ACHN (cell line): ENCODE measurements at places on chromosomes 5 and 9.

DNA sequence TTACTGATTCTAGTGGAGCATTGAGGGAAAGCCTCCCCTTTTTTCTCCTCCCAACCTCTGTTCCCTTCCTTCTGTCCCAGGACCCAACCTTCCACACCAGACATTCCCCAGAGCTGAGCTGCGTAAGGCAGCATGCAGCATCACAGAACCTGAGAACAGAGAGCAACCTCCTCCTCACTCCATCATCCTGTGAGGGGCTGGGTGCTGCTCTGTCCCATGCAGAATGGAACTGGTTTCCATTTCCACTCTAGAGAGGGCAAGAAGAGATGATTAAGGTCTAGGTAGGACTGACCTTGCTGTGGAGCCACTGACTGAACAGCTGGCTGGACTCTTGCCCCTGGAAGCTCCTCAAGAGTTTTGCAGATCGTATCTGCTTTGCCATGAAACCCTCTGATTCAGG lies 30.1 kb upstream of the IL7R start:
- no peak for DNase-seq

DNA sequence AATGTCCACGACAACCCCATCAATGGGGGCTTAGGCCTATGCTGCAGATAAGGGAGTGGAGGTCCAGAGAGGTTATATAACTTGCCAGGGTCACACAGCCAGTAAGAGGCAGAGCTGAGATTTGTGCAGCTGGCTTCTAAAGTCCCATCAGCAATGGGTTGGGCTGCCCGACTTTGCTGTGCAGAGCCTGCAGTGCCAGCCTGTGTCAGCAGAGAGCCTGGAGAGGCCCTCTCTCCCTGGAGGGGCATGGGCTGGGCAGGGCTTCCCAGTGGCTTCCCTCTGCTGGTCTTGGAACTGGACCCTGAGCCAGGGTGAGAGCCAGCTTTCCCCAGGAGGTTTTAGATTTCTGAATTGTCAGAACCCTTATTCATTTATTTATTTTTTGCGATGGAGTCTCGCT lies 77.2 kb upstream of the RAPGEF1 start:
- DNase-seq: no peak

DNA sequence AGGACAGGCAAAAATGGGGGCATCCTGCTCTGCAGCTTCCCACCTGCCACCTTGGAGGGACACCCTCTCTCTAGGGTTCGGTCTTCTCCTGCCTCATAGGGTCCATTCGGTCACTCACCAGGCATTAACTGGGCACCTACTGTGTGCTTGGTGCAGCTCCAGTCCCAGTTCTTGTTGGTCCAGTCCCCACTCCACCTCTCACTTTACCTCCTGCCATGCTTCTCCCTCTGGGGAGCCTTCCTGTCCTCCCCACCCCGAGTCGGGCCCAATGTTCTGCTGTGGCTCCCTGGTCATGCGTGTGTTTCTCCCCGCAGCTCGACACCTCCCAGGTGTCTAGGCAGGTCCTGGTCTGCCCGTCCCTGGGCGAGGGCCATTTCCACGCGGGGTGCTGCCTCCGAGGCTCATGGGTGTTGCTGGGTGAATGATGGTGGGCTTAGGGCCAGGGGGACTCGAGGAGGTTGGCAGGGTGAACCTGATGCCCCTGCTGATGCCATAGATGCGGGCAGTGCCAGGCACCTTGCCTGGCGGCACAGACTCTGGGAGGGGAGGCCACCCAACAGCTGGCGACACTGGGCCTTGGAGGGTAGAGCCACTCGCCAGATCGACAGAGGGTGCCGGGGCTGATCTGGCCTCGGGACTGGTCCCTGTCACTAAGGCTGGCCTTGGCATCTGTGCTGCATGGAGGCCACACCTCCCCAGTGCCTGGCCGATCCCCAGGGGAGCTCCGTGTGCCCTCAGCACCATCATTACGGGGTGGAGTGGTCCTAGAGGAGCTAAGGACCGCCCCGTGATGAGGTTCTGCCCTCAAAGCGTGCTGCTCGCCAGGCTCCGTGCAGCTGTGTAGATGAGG lies 66.0 kb upstream of the RNU6ATAC start:
- no peak for DNase-seq

DNA sequence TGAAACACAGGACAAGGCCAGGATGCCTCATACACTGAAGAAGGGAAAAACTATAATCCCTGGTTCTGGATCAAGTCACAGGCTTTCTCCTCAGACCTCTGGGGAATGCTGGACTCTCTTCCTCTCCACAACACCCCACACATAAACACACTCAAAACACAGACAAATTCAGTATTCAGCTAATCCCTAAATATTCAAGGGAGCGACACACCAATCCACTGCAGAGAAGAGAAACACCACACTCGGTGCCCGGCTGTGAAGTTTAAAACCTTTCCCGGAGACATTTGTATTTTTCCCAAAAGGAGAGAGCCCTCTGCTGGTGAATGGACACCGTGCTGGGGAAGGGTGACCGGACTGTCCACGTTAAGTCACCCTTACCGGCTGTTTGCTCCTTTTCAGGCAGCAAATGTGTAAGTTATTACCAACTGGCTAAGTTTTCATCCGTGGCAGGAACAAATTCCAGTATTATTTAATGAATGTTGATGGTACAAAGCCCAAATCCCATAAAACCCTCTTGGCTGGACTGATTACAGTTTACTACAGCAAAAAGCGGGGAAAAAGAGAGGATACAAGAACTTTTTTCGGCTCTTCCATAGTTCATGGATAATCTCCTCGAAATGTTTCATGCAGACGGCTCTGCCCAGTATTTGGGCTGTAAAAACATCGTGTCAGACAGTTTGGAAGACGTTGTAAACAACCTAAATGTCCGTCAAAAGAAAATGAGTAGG lies 130.9 kb upstream of the SLC30A5 start:
- peak; percentile 47 for DNase-seq

GRCh38 chr9:70073756-70074155 lies 30.1 kb downstream of the MAMDC2 start:
- no peak for DNase-seq

DNA sequence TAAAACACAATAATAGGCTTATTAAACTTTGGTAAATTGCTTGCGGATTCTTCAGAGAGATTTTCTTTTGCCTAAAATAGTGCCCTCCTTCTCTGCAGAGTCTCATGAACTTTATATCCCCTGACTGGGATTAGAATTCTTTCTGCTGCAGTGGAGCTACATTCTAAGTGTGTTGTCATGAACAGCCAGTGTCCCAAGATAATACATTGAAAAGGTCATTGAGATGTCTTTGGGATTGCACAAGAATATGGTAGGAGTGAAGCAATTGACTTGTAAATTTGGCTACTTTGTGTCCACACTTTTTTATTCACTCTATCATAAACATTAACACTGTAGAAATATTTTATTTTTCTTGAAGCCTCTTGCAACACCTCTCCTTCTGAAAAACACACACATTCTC lies 604.5 kb downstream of the GABRG2 start:
- no peak for DNase-seq

- no peak for DNase-seq
These were observed 95.8 kb downstream of the CNTLN start for GRCh38 chr9:17230646-17231045.

- DNase-seq: no peak
These were observed 160.2 kb downstream of the SSBP2 start for GRCh38 chr5:81590498-81591384.

- peak; percentile 19 for DNase-seq
These were observed 233.2 kb downstream of the FBXL17 start for GRCh38 chr5:108148715-108149139.

DNA sequence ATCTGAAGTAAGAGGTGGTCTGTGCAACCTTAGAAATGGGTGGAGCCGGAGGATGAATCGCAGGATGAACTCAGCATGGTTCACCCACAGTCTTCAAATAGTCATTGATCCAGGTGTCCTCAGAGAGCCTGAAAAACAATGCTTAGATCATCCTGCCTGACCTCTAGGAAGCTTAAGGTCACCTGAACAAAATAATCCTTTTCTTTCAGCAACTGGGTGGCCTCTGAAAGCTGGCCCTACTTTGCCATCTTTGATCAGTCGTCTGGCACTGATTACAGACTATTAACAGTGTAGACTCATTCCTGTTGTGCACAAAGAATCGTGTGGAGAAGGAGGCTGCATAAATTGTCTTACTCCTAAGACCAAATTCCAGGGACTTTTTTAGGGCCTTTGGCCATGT lies 50.7 kb downstream of the PIP5K1B start:
- no peak for DNase-seq

GRCh38 chr5:7678030-7678429 lies 172.9 kb downstream of the CFAP90 start:
- no peak for DNase-seq
